Stimulated activated CD4-positive, alpha-beta T cell treated with anti-CD3 and anti-CD28 coated beads, Interleukin-1b, Interleukin-23, amount 100 ng/mL, for 1 hour (primary cell): ENCODE measurements at places on chromosomes 6 and 20.

GRCh38 chr20:35269055-35269781 lies 8.7 kb downstream of the MMP24OS start:
- peak; percentile 12 for DNase-seq

GRCh38 chr6:106145144-106145543 lies 59.0 kb downstream of the PRDM1 start:
- no peak for DNase-seq

DNA sequence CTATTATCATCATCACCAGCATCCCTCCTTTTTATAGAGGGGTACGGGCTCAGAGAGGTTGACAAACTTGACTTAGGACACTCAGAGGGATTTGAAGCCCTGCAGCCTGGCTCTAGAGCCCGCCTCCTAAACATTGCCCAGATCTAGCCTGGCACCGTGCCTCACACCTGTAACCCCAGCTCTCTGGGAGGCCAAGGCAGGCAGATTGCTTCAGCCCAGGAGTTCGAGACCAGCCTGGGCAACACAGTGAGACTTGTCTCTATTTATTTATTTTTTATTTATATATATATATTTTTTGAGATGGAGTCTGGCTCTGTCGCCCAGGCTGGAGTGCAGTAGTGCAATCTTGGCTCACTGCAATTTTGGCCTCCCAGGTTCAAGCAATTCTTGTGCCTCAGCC lies 6.3 kb upstream of the CSE1L start:
- no peak for DNase-seq

- no peak for DNase-seq
These were observed 801 bp downstream of the FBXL4 start for GRCh38 chr6:98946879-98947410.

GRCh38 chr6:93398723-93399122 lies 20.6 kb downstream of the EPHA7 start:
- no peak for DNase-seq

GRCh38 chr20:33827634-33828325 lies 16.6 kb downstream of the CHMP4B start:
- DNase-seq: no peak

GRCh38 chr6:75892384-75892783 lies 143.3 kb downstream of the MYO6 start:
- DNase-seq: no peak

GRCh38 chr6:155187994-155188706 lies 75.7 kb upstream of the CLDN20 start:
- no peak for DNase-seq
